ENCODE measurements at places on chromosomes 2 and 18. TPM values are rescaled to one million over a fixed set of nuclear protein-coding genes. Genes with fewer than 3 reads are reported as not detected.
A peak's percentile ranks its signal among the peaks of the same experiment; 100 is the strongest.

ZSWIM2 gene
- total RNA-seq, result not detected

DNA sequence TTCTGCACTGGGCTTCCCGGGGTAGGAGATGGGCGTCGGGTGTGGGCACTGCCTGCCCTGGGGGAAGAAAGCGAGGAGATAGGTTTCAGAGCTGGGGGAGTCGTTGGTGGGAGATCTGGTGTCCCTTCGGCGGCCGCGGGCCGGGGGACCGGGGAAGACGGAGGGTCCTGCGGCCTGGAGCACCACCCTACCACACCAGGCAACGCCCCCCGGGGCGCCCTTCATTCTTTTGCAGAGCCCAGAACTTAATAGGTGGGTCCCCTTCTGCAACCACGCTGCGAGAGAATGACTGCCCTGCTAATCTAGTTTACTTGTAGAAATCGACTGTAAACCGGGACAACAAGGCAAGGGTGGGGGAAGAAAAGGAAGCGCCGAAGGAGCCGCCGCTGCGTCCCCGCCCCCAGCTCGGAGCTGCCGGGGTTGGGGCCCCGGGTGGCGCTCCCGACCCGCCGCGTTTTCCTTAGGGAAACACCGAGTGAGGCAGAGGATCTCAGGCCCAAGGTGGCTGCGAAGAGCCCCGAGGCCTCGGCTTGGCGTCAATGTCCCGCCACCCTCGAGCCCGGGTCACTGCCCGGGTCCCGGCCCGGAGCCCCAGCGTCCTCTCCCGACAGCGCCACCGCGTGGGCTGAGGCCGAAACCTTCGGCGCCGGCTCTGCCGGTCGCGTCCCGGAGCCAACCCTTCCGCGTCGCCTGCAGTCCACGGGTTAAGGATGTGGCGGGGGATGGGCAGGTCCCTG lies 5.4 kb upstream of the SATB2 start:
- DNase-seq, result peak; percentile 44

DCDC2C gene
- total RNA-seq, result not detected

GRCh38 chr2:181483211-181483610 lies 26.0 kb downstream of the ITGA4 start:
- DNase-seq, result no peak

DNA sequence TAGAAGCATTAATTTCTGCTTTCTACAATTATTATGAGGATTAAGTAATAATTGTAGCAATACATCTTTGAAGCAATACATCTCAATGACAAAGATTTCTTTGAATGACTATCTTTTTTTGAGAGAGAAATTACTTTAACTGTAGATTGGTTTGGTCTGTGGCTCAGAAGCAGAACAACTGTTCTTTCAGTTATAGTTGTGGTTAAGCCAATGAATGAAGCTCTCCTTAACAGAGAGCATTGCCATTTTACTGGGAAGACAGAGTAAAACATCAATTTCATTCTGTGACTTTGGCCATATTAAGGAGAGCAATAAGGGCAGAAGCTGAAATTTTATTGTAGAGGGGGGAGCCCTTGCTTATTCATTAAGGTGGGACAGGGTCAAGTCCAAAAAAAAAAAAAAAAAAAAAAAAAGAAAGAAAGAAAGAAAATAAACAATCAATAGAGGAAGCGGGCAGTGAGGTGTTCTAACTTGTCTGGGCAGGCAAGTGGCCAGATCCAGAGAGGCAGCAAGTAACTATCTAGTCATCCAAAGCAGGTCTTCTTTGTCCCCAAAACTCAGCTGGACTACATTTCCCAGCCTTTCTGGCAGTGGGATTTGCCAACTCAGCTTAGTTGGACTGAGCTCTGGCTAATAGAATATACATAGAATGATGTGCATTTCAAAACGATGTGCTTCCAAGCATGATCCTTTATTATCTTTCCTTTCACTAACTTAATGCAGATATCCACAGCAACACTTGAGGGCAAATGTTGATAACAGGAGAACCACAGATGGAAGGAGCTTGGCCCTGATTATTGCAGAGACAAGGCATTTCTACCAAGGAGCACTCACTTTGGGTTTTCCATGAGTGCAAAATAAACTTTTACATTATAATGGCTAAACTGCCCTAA lies 462.7 kb upstream of the CDH20 start:
- no peak for DNase-seq

GRCh38 chr2:48116497-48116896 lies 210.2 kb upstream of the FBXO11 start:
- no peak for DNase-seq

SNORC gene
- 7.3 TPM for total RNA-seq

DNA sequence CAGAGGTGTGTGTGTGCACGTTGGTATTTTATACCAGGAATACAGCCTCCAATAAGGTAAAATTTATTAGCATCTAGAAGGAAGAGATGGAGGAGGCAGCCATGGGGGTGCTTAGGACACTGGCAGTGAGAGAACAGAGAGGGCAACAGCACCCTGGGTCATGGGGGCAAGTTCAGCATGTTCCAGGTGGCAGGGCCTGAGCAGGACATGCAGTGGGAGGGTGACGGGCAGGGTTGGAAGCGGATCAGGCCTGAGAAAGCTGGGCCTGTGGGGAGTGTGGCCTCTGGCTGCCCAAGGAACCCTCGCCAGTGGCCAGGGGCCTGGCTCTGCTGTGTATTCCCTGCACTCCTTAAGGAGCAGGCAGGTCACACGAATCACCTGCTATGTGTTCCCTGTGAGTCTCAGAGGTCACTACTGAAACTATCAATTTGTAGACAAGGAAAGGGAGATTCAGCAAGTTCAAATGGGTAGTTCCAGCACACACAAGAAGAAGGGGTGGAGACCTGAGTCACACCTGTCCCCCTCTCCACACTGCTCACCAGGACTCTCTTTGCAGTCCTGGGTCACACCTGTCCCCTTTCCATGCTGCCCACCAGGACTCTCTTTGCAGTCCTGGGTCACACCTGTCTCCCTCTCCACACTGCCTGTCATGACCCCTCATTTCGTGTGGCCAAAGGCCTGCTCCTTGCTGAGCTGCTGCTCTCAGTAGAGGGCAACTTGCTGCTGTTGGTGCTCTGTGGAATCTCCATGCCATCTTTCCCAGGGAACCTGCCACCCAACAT lies 463.9 kb upstream of the HS6ST1 start:
- DNase-seq, result no peak

DNA sequence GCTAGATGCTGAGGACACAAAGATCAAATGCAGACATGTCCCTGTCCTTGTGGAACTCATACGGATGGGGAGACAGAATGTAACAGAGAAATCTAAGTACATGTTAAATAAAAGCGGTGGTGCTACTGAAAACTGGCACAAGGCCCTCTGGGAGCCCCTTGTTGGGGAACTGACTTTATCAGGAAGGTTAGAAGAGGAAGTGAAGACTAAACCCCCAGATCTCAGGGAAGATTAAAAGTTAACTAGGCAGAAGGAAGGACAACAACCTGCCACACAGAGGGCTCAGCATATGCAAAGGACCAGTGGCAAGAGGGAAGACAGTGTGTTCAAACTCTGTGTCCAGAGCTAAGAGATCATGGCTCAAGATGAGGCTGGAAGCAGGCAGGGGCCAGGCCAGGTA lies 4.8 kb downstream of the CACNB4 start:
- no peak for DNase-seq

MAP2 gene
- 3.0 TPM for total RNA-seq

VIL1 gene
- total RNA-seq, result not detected

- DNase-seq, result peak; percentile 59
Measured at GRCh38 chr2:121075006-121075551, 209.9 kb downstream of the TFCP2L1 start.

NMUR1 gene
- 2.0 TPM for total RNA-seq

- no peak for DNase-seq
Measured at GRCh38 chr18:51537487-51537886, 340.0 kb upstream of the MEX3C start.

Measured in ureter (tissue), 1 donor.